NCI-H524 (cell line): ENCODE measurements at places on chromosomes 7 and 10.

DNA sequence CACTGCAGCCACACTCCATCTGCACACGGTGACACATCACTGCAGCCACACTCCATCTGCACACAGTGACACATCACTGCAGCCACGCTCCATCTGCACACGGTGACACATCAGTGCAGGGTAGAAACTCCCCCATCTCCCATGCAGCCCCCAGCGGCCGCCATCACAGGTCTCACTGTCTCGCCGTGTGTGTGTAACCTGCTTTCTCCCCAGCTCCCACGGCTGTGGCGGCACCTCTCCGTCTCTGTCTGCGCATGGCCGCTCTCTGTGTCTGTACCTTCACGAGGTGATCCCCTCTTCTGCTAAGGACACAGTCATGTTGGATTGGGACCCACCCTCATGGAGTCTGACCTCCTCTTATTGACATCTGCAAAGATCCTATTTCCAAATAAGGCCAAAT, 527.4 kb downstream of the PTPRN2 start:
- no peak for DNase-seq

GRCh38 chr7:112855227-112855626, 65.0 kb upstream of the TMEM168 start:
- peak; percentile 5 for DNase-seq

- DNase-seq: no peak
These were observed 291.9 kb downstream of the GFRA1 start for GRCh38 chr10:115981081-115981480.

- DNase-seq: no peak
These were observed 236.2 kb upstream of the KLF14 start for GRCh38 chr7:130970196-130970595.

DNA sequence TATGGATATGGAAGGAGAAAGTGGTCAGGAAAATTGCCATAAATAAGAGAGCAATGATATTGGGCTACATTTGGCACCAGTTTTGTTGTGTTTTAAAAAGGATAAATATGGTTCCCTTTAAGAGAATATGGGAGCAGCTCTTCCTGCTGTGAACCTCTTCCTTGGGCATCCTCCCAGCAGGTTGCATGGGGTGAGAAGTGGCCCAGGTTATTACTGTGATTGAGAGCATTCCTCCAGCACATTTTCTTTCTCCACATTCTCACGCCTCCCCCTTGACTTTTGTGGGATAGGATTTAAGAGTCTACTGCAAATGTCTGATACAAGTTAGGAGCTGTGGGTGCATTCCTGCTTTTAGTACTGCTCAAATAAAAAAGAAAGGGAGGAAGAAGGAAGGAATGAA, 214.8 kb downstream of the POU6F2 start:
- no peak for DNase-seq

- no peak for DNase-seq
These were observed 33.6 kb upstream of the SLC26A4 start for GRCh38 chr7:107627002-107627401.

- peak; percentile 38 for DNase-seq
These were observed 523.2 kb upstream of the IGFBP3 start for GRCh38 chr7:46444256-46444655.

DNA sequence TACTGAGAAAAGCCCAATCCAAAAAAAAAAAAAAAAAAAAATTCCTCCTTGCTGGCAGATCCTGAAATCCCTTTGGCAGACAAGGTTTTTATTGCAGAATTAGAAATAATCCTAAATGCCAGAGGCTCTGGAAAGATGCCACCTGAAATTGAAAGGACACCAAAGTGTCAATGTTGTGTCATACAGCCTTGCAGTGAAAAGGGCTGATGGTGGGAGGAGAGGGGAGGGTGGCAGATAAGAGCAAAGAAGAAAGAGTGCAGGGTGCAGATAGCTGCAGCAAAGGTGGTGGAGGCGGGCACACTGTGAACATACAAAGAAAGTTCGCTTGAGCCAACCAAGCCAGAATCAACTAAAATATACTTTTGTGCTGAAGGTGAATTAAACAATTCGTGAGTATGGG, 8.2 kb upstream of the OPTN start:
- no peak for DNase-seq

DNA sequence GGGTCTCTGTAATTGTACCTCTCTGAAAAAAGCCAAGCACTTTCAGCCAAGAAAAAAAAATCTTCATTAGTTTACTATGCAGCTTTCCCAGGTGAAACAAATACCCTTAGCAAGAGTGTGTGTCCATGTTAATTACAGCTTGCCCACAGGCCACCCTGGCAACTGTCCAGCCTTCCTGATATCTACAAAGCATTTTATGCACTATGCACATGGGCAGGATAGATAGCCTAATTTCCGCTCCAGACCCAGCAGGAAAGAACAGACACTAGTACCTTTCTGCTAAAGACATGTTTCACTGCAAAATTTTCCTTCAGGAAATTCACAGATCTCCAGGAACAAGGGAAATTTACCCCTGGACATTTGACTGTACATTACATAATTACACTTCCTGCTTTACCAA, 24.4 kb downstream of the CACNA2D1 start:
- DNase-seq: no peak

GRCh38 chr10:33008499-33009243, 50.6 kb upstream of the ITGB1 start:
- DNase-seq: peak; percentile 41

- peak; percentile 23 for DNase-seq
These were observed 11.7 kb downstream of the EPHB6 start for GRCh38 chr7:142866361-142867096.

GRCh38 chr10:29692121-29692539, 57.4 kb upstream of the SVIL start:
- no peak for DNase-seq

GRCh38 chr7:28800150-28800549, 158.0 kb downstream of the TRIL start:
- DNase-seq: no peak

DNA sequence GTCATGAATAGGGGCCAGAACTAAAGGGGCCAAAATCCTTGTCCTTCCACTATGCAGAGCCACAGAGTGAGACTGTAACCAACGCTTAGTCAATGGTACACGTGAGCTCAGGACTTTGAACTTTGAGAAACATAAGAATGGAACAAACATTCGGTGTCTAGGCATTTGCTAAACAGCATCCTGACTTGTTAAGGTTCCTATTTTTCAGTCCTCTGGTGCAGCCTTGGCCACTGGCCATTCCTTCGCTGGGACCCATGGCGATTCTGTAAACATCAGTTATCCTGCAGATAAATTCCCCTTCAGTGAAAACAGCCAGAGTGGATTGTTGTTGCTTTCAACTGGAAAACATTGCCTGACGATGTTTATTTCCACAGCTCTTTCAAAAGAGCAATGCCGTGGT, 266.8 kb downstream of the SORCS1 start:
- DNase-seq: no peak

- no peak for DNase-seq
These were observed 123.0 kb downstream of the TCERG1L start for GRCh38 chr10:131188494-131188893.

- DNase-seq: no peak
These were observed 121.4 kb upstream of the RET start for GRCh38 chr10:42955493-42955889.

DNA sequence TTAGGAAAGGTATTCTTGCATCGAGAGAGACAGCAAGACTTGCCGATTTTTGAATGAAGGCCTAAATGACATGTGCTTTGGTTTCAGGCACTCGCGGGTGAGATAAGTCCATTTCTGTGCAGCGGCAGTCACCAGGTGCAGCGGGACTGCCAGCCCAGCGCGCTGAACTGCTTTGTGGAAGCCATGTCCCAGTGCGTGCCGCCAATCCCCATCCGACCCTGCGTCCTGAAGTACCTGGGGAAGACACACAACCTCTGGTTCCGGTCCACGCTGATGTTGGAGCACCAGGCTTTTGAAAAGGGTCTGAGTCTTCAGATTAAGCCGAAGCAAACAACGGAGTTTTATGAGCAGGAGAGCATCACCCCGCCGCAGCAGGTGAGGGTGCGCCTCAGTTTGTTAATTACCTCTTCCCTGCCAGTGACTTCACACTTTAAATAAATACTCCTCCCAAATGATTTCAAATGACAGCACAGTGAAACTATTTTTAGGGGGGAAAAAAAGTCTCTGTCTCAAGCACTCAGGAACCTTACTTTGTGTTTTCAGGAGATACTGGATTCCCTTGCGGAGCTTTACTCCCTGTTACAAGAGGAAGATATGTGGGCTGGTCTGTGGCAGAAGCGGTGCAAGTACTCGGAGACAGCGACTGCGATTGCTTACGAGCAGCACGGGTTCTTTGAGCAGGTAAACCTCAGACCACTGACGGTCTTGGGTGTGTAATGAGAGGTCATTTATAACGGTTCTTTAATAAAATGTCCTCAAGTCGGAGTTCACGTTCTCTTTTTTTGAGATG, 98.3 kb downstream of the TRRAP start:
- no peak for DNase-seq

- no peak for DNase-seq
These were observed 446.3 kb downstream of the TCERG1L start for GRCh38 chr10:130864961-130865818.
